ENCODE measurements at places on chromosomes 6 and 20.

- no peak for DNase-seq
These were observed 7.3 kb downstream of the ETV7 start for GRCh38 chr6:36380166-36380565.

DNA sequence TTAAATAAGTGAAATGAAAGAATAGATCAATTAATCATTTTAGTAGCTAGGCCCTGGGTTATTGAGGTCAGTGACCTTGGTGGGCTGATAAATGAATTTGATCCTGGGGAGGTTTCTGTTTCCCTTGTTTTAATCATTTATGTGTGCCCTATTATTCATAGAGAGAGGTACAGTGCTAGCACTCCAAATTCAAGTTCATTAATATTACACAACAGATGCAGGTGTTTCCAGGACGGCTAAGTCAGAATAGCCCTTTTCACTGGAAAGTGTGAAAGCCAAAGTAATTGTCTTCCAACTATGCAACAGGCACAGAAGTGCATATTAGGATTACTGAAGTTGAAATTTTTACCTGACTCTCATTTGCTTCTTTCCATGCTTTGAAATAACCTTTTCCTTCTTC lies 61.7 kb upstream of the SGK1 start:
- DNase-seq: no peak

DNA sequence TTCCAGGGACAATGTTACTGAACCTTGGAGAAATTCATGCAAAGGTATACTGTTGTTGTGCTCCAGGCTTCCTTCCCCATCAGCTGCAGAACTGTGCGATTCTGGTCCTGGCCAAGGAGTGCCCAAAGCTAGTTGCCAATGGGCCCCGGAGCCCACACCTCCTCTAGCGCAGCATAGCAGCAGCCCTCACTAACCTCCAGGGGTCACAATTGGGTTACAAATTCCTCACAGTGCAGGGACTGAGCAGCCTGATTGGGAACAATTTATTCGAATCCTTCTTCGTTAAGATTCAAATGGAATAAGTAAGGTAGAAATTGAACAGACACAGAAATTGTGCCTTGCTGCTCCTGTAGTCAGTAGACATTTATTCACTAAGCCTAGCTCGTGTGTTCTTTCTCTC lies 284.9 kb downstream of the PRKN start:
- DNase-seq: no peak

GRCh38 chr6:72132427-72132826 lies 246.1 kb downstream of the RIMS1 start:
- DNase-seq: no peak

GRCh38 chr20:38060536-38060935 lies 27.0 kb downstream of the RPRD1B start:
- DNase-seq: no peak

GRCh38 chr20:2753461-2754040 lies 46.9 kb downstream of the CPXM1 start:
- DNase-seq: no peak

DNA sequence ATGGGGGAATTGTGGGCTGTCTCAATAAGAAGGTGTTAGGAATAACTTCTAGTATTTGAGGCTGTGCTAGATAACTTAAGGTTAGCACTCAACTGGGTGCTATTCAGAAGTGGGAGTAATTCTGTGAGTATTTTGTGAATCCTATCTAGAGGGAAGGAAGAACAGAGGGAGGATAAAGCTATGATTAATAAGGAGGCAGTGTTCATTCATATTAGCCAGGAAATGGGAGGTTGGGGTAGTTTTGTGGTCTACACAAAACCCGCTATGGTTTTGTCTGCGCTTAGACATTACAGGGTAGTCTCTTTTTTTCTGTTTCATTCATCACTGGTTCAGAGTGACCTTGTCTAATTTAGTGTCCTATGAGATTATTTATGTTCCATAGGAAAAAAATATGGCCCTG lies 341.0 kb downstream of the ARHGAP18 start:
- DNase-seq: no peak

DNA sequence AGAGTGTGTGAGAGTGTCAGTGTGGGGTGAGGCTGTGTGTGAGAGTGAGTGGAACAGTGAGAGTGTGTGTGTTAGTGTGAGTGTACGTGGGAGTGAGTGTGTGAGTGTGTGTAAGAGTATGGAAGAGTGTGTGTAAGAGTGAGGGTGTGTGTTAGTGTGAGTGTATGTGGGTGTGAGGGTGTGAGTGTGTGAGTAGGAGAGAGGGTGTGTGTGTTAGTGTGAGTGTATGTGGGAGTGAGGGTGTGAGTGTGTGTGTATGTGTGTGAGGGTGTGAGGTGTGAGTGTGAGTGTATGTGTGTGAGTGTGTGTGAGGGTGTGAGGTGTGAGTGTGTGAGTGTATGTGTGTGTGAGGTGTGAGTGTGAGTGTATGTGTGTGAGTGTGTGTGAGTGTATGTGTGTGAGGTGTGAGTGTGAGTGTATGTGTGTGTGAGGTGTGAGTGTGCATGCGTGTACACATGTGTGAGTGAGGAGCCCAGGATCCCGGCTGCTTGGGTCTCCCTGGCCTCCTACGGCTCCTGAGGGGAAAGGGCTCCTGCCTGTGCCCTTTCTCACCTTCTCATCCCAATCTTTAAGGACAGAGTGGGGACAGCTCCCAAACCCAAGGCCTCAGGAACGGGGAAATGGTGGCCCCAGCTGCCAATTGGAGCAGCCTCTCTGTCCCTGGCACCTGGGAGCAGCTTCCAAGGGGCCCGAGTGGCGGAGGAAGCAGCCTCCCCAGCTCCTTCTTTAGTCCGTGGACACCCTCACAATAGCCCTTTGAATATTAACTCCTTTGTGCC lies 100.2 kb downstream of the PSMB1 start:
- DNase-seq: no peak

GRCh38 chr20:10513931-10514575 lies 78.9 kb downstream of the SLX4IP start:
- DNase-seq: no peak

GRCh38 chr20:39835130-39835842 lies 853.8 kb downstream of the MAFB start:
- no peak for DNase-seq

- no peak for DNase-seq
These were observed 31.2 kb downstream of the CHMP4B start for GRCh38 chr20:33842346-33842745.

GRCh38 chr6:55281215-55281614 lies 46.1 kb upstream of the GFRAL start:
- DNase-seq: no peak

GRCh38 chr6:105005451-105005850 lies 48.5 kb downstream of the LIN28B start:
- DNase-seq: no peak

DNA sequence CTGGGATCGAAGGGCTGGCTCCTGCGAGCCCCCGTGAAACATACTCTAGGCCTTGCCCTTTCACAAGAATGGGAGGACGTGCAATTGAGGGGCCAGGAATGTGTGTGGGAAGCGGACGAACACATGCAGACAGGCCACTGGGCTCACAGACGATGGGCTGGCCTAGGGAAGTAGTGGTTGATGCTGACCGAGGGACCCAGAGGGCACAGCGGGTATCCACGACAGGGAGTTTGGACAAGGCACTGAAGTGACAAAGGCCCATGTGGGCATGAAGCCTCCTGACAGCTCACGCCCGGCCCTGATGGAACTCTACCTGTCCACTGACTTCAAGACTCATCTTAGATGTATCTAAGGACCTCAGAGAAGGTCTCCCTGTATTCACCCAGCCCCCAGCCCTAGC lies 52.2 kb downstream of the MYH7B start:
- no peak for DNase-seq

GRCh38 chr20:2047456-2048092 lies 53.7 kb upstream of the PDYN start:
- no peak for DNase-seq

GRCh38 chr6:6243846-6244245 lies 76.6 kb downstream of the F13A1 start:
- no peak for DNase-seq

GRCh38 chr6:3948866-3949265 lies 99.7 kb downstream of the FAM50B start:
- DNase-seq: no peak

GRCh38 chr6:138162111-138162954 lies 594 bp downstream of the ARFGEF3 start:
- peak; percentile 17 for DNase-seq

DNA sequence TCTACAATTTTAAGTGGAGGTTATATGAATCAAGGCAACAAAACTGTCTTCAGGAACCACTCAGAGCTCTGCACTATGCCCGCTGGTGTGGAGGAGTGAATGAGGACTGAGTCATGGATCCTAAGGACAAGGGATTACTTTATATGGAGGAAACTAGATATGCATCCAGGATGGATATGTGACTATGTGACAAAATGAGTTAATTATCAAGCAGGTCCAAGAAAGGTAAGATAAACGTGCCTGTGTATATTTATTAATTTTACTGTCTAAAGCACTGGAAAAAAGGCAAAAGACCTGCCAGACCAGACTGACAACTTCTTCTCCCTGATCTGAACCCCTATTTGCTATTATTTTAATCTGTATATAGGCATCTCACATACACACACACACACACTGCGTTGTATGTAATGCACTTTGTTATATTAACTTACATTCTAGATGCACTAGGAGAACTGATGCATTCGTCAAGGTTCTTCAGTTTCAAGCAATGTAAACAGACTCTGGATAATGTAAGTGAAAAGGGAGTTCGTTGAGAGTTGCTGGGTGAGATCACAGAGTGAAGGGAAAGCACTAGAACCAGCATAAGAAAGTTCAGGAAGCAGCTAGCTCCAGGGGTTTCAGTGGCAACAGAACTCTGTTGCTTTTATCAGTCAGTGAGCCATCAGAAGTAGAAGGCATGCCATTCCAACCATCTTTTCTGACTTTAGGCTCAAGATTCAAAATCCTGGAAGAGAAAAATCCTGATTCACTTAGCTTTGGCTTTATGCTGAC lies 26.4 kb upstream of the ADGRG6 start:
- DNase-seq: no peak

DNA sequence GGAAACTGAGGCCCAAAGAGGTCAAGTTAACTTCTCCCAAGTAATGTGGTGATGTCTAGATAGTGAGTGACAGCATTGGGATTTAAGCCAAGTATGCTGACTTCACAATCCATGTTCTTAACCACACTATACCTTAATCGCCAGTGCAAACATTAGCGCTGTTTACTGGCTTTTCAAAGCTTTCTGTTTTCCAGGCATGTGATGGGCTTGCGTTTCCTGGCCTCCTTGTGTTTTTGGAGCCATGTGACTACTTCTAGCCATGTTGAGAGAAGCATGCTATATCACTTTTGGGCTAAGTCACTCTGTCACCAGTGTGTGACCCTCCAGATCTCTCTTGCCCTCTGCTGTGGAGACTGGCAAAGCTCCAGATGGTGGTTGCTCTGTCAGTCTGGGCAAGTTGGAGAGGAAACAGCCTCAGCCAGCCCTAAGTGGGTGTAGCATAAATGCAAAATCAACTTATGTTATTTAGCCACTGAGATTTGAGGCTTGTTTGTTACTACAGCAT lies 76.9 kb downstream of the ANKRD6 start:
- no peak for DNase-seq

- DNase-seq: no peak
These were observed 198.7 kb upstream of the CEP162 start for GRCh38 chr6:84425971-84426705.

GRCh38 chr6:155278319-155279049 lies 14.7 kb downstream of the CLDN20 start:
- no peak for DNase-seq

DNA sequence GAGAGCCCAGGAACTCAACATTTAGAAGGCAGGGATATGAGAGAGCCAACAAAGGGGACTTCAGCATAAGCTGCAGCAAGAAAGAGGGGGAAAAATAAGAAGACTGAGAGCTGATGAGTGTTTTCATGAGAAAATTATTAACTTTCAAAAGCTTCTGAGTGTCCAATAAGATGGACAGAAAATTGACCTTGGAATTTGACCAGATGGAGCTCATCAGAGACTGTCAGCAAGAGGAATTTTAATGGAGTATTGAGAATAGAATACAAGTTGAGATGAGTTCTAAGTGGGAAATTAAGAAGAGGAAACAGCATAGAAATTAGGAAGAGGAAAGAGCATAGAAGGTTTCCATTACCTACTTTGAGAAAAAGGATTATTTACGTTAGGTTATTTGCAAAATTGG lies 428.2 kb downstream of the LMBRD1 start:
- DNase-seq: no peak

DNA sequence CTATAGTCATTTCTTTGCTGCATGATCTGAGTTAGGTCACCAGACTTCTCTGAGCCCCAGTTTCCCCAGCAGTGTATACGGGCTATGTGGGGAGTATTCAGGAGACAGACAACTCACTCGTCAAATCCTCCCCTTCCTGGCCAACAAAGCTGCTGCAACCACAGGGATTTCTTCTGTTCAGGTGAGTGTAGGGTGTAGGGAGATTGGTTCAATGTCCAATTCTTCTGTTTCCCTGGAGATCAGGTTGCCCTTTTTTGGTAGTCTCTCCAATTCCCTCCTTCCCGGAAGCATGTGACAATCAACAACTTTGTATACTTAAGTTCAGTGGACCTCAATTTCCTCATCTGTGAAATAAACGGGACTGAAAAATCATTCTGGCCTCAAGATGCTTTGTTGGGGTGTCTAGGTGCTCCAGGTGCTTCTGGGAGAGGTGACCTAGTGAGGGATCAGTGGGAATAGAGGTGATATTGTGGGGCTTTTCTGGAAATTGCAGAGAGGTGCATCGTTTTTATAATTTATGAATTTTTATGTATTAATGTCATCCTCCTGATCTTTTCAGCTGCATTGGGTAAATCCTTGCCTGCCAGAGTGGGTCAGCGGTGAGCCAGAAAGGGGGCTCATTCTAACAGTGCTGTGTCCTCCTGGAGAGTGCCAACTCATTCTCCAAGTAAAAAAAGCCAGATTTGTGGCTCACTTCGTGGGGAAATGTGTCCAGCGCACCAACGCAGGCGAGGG lies 594 bp upstream of the CDKN1A start:
- peak; percentile 61 for DNase-seq

- no peak for DNase-seq
These were observed 404.3 kb upstream of the SLC35B3 start for GRCh38 chr6:8839626-8840025.

- DNase-seq: no peak
These were observed 44.3 kb downstream of the CPXM1 start for GRCh38 chr20:2756056-2756611.

- peak; percentile 47 for DNase-seq
These were observed 99.1 kb downstream of the CDH26 start for GRCh38 chr20:60057123-60057865.

- no peak for DNase-seq
These were observed 23.0 kb downstream of the PYGB start for GRCh38 chr20:25270829-25271251.

DNA sequence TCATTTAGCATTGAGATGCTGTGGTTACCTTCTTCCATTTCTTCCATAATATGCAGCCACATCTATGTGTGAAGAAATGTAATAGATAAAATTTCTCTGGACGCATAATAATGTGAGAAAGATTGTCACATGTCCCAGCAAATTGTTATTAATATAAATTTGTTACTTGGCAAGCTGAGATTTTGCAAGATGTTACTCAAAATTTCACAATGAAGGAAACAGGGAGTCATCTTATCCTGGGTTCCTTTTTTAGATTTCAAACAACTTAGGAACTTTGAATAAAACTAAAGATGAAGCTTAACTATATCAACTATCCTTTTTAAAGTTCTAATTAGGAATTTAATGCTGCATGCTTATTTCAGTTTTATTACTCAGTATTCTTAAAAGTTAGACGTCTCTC lies 3.6 kb downstream of the ESR1 start:
- no peak for DNase-seq
